NCI-H2081 treated with DMSO at 0.1 percent for 48 hours (cell line): ENCODE measurements at places on chromosomes 11 and 22.
A peak's percentile ranks its signal among the peaks of the same experiment; 100 is the strongest.

DNA sequence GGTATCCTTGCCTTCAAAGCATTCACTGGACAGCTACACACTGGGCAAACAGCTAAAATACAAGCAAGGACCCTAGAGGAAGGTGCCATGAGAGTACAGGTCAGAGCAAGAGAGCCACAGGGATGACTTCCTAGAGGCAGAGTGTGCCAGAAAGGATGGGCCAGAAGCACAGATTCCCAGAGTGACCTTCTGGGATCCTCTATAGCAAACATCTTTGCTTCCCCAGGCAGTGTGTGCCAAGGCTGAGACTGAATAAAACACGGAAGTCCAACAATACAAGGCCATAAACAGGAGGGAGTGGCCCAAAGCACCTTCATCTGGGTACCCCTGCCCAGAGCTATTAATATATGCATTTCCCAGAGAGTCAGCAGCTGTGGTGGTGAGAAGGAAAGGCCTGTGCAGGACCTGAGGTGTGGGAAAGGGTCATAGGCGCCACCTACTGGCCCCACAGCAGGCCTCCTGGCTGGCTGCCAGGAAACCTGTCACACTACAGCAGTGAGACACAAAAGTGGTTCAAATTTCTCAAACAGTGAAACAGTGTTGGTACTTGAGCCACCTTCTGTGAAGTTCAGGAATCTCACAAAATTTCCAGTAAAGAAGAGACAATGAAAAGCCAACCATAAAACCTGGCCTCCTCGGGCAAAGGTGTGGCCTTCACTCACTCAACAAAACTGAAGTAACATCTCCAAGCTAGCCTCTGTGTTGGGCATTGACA lies 20.3 kb downstream of the CLPB start:
- DNase-seq, result peak; percentile 9

DNA sequence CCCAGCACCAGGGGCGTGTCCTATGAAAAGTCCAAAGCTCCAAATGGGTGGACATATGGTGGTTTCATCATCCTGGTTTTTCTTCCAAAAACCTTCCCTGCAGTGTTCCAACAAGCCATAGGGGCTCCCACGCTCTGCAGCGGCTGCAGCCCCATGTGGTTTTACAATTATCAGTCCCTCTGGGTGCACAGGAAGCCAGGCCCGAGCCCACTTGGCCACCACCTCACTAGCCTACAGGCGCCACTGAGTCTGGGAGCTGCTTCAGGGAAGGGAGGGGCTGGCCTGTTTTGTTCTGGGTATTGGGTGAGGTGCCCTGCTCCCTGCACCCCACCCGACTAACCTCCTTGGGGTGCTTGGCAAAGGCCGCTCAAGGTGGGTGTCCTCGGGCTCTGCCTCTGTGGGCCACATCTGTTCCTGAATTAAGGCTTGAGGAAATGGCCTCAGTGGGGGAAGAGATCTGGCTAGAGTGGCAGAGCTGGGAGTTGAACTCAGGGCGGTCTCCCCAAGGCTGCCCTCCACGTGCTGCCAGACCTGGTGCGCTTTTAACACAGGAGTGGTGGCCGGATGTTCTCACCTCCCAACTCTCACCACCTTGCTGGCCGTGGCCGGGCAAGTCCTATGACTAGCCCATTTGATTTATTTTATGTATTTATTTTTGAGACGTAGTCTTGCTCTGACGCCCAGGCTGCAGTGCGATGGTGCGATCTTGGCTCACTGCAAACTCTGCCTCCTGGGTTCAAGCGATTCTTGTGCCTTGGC lies 5.3 kb upstream of the CDC42BPG start:
- no peak for DNase-seq

DNA sequence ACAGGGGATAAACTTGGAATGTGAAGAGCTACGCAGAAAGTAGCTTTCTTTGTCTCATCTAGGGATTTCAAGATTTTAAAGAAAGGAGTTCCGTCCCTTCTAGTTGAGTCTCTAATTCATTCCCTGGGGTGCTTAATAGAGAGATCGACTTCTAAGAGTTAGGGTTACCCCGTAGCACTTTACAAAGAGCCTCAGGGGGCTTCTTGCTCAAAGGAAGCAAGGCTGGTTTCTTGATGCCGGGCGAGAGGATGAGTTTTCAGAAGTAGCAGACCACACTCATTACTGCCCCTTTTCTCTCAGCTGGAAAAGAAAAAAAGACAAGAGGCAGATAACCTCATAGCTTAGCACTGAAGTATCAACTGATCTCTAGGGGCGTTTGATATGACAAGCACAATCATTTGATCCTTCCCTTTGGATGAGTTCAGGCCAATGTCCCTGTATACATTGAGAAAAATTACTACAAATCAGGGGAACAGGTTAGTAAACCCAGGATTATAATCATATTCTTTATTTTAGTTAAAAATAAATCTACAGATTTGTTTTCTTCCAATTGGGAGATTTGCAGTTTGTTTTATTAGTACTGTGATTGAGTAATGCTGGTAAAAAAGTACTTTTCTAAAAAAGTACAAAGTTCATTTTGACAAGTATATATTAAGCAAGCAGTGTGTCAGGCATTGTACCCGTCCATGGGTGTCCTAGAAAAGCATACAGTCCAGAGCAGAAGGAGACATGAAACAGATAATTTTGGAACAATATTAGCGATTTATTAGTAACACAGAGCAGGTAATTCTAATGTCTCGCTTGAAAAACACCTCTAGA lies 18.7 kb downstream of the ELMOD1 start:
- no peak for DNase-seq

DNA sequence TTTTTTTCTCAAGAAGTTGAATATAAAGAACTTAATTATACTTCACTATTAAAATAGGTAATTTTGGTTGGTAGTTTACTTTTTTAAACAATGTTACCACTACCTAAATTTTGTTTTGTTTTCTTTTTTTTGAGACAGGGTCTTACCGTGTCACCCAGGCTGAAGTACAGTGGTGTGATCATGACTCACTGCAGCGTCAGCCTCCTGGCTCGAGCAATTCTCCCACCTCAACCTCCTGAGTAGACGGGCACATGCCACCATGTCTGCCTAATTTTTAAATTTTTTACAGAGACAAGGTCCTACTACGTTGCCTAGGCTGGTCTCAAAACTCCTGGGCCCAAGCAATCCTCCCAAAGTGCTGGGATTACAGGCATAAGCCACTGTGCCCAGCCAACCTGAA lies 17.6 kb downstream of the SPCS2 start:
- DNase-seq, result no peak

- DNase-seq, result no peak
Measured at GRCh38 chr11:15695096-15695721, 580.5 kb downstream of the INSC start.

DNA sequence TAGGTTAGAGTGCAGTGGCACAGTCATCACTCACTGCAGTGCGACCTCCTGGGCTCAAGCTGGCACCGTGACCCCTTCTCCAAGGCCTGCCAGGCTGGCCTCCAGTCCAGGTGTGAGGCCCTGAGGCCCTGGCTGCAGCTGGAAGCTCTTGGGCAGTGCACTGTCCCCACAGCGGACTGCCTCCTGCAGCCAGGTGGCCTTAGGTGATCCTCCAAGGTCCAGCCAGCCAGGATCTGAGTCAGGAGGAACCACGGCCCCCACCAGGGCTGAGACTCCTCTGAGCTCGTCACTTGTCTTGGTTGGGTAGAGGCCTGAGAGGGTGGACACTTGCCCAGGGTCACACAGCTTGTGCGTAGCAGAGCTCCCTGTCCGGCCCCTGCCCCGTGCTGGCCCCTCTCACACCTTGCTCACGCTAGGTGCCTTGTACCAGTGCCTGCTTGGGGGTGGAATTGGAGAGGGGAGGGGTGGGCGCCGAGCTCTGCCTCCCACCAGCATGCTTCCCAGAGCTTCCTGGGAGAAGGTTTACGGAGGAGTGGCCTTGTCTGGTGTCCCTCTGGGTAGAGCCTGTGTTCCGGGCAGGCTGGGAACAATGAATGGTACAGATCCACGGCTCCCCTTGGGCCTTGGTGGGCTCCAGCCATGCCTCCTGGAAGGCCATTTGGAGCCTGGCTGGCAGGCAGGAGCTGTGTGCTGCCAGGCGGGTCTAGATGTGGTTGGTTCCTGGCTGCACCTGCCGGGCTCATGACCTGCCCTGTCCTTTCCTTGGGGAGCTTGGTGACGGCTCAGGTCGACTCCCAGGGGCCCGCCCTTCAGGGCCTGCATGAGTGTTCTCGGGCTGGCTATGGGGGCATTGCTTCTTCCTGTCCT lies 20.6 kb downstream of the KCNQ1 start:
- no peak for DNase-seq

DNA sequence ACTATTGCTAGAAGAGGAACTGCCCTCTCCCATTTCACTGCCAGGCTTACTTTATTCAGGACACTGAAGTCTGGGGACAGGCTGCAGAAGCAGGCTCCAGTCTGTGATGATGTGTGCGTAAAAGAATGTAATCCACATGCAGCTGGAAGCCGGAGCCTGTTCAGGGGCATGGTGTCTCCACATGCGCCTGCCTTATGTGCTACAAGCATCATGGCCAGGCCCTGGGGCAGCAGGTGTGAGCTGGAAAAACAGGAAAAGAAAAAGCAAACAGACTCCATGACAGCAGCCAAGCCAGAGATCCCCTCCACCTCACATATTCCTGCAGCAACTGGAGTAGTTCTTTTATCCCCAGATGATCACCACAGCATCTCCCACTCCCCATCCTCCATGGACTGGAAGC lies 33.4 kb downstream of the ARFGAP2 start:
- no peak for DNase-seq

DNA sequence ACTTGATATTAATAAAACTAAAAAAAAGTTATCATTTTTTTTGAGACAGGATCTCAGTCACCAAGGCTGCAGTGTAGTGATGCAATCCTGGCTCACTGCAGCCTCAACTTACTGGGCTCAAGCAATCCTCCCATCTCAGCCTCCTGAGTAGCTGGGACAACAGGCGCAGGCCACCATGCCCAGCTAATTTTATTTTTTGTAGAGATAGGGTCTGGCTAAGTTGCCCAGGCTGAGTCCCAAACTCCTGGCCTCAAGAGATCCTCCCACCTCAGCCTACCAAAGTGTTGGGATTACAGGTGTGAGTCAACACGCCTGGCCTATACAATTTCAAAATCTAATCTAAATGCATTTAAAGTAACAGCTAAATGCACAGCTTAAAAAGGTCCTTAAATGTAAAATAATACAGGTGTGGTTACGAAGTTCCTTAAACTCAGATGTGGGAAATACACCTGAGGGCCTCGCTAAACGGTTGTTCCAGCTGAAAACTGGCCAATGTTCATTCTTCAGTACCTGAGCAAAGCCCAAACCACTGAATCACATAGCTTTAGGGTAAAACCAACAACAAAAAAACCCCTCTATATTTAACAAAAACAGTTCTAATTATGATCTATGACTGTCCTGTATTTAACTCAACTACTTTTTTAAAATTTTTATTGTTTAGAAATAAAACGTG lies 11.8 kb downstream of the NAP1L4 start:
- no peak for DNase-seq

DNA sequence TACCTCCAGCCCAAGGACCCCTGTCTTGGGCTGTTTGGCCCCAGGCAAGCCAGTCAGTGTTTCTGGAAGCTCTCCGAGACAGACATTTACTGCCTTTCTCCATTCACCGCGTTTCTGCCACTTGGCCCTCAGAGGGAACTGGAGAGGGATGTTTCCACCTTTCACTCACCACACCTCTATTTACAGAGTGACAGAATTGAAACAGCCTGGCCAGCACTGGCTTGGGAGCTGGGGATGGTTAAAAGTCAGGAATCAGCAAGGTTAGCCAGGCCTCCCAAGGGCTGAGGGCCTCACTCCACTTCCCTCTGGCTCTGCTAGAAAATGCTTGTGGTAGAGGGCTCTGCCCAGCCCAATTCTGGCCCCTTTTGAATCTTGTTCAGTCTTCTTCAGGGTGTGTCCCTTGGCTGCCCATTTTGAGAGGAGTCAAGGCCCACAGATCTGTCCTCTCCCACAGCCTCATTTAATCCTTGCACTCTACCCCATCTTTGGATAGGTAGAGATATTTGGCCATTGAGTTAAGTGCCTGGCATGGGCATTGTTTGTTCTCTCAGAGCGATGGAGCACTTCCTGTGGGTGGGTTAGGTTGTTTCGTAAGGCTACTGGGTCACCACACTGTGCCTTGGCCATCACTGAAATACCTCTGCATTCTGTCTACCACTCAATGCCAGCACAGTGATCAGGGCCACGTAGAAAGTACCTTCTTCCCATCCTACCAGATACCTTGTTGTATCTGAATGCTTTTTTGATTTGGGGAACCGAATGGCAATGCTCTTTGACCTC lies 119.2 kb downstream of the MICAL2 start:
- no peak for DNase-seq

GRCh38 chr11:71067753-71068152 lies 184.6 kb downstream of the SHANK2 start:
- DNase-seq, result no peak

DNA sequence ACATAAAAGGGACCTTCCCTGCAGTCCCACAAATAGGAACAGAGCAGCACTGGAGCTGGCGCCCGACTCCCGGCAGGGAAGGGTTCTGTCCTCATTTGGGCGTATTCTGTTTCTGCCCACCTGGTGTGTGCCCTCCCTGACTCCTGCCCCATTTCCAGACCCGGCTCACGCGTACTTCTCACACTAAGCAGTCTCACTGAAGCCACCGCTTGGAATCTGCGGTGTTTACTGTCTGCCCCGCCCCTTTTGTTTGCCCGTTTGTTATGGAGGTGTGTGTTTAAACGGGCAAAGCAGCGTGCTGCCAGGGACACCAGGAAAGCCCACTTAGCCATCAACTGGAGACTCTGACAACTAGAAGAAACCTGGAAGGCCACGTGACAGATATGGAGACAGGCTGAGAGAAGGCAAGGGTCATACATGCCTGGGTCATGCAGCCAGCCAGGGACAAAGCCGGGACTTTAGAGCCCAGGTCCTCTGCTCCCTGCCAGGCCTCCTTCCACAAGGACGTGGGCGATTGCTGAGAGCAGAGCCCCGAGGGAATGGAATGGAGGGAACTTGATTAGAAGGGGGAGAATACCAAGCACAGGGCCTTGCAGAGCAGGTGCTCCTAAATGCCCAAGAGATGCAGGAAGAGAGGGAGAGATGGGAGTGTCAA lies 8.7 kb upstream of the EFCAB6 start:
- no peak for DNase-seq

DNA sequence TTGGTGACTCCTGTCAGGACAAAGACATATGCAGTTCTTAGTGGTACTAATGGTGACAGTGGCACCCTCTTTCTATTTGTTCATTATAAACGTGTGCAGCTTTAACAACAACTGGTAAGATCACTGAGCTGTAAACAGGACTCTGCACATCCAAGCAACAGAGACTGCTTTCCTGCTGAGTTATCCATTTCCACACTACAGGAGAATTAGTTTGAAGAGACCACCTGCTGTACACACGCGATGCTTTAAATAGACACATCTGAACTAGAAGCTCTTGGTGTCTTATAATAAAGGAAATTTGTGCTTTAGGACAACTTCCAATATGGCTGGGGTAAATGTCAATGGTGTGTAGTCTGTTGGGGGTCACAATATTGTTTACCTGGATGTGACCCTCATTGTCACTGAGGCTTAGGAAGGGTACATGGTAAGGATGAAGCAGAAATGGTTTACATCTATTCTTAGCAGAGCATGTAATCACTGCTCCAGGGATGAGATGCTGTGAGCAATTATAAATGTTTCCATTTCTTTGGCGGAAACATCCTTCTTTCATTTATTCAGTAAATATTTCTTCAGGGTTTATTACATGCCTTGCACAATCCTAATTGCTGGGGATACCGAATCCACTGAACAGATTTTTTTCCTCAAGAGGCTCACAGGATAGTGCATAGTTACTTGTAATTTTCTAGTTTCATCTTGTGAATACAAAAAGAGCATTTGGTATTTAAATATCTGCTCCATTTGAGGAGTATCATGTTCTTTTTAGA lies 354.0 kb upstream of the CCDC90B start:
- DNase-seq, result no peak
